ENCODE measurements at places on chromosomes 11 and 22.

GRCh38 chr11:69981119-69981784, 96.9 kb upstream of the ANO1 start:
- no peak for DNase-seq

GRCh38 chr22:16963189-16963945, 44.7 kb downstream of the GAB4 start:
- DNase-seq = no peak

DNA sequence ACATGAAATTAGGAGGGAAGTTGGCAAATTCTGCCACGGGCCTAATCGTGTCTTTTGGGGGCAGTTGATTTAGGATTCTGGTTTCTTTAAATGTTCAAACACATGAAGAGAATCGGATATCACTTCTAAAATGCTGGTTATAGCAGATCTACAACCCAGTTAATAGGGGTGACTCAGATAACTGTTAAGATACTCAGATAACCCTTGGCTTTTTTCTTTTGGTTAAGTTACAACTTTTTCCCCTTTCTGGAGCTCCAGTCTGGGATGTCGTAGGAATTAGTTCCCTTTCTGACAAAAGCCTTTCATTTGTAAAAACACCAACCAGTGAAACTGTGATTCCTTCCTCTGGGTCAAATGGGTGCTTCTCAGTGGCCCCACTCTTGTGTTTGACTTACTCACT, 976 bp downstream of the DEPDC7 start:
- DNase-seq = no peak

DNA sequence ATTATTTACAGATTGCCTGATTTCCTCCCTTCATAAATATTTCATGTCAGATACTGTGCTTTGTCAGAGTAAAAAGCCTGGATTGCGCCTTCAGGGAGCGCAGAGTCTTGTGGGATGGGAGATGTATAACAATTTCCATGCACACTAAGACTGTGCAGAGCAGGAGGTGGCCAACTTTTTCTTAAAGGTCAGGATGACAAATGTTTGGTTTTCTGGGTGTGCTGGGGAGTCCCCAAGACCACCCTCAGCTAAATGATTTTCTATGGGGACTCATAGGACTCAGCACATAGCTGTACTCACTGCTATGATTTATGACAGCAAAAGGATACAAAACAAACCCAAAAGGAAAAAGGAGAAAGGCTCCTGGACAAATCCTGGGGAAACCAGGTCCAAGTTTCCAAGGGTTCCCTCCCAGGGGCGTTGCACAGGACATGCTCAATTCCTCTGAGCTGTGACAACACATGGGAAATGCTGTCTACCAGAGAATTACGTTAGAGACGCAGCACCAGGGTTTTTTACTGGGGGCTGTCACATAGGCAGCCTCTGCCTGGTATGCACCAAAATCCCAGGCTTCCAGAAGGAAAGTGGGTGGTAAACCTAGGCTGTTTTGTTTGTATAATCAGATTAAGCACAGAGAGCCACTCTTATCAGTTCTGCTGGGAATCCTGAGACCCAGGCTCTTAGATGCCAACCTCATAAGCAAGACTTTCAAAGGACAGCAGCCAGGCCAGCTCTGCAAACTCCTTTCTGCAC, 59.1 kb downstream of the CSNK2A3 start:
- no peak for DNase-seq

DNA sequence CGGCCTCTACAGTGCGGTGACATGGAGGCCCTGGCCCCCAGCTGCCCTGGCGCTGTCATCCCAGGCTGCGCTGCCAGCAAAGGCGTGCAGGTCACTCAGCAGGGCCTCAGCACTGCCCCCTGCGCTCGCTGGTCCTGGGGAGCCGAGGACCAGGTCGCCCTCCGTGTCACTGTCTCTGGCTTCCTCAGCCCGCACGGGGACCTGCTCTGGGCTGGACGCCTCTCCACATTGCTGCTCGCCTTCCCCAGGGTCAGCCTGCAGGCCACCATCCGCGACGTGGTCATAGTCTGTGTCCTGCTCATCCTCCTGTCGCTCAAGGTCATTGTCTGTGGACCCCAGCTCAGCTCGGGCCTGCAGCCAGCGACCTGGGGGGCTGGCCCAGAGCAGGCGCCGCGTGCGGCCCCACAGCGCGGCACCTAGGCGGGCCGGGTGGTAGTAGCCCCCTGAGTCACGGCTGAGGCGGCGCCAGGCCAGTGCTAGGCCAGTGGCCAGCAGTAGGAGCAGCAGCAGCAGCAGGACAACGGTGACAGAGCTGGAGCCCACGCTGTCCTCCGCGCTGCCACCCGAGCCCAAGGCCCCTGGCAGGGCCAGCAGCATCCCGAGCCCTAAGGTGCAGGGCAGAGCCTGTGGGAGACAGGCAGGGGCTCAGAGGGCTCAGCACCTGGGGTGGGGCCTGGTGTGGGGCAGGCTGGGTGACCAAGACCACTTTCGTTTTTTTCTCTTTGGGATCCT, 1.6 kb downstream of the PTPRCAP start:
- DNase-seq = no peak

- no peak for DNase-seq
These were observed 6.5 kb downstream of the MN1 start for GRCh38 chr22:27795053-27795452.

DNA sequence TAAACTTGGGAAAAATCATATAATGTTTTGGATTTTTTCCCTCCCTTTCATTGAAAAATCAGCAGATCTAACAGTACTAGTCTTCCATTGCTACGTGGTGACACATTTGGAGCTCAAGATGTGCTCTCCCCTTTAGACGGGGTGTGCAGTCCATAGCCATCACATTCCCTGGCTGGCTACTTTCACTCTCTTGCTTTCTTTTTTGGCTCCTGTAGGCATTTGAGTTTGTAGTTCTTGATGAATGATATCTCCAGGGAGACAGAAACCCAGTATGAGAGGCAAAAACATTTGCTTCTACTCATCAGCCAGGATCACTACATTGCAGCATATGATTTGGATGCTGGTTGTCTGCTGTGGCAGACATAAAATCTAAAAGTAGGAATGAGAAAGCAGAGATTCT, 12.1 kb downstream of the CCDC81 start:
- DNase-seq = no peak

DNA sequence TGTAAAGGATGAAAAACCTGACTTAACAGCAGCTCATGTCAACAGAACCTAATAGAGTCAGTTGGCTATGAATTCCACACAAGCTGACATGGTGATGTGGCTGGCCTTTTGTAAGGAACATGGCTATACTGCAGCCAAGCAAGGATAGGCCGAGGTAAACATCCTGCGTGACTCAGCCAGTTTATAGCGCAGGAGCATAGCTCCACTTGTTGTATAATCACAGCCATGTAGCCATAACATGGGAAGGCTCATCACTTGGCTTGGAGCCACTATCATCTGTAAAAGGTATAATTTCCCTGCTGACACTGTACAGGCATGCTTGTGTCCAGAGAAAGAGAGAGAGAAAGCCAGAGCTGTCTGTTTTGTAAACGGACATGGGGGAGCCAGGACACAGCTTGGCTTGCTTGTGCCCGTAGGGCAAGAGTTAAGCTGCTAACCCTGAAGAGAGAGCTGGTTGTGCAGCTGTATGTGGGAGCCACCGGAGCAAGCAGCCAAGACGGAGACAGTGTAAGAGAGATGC, 104.4 kb upstream of the PLET1 start:
- DNase-seq = no peak

DNA sequence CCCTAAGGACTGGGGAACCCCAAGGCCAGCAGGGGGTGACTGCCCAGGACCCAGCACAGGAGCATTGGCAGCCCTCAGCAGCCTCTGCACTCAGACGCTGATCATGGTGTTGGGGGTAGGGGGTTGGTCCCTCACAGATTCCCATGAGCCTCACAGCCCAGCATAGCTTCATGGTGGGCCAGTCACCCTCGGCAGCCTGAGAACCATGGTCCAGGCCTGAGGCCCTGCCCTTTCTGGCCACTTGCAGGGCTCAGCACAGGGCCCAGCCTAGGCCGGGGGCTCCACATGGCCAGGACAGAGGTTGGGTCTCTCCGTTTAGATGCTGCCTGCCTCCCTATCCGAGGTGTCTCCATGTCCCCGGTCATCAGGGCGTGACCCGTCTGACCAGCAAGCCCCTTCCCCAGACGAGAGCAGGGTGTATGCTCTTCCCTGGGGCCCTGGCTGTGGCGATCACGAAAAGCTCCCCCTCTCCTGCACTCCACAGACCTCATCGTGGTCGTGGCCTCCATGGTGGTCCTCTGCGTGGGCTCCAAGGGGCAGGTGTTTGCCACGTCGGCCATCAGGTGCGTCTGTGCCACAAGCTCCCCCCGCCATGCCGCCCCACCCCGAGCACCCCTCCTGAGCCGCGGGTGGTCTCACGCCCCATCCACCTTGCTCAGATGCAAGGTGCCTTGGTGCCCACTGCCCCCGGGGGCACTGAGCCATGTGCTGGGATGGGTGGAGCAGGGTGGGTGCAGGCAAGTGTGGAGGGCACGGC, 126.2 kb downstream of the KCNQ1 start:
- DNase-seq = no peak

DNA sequence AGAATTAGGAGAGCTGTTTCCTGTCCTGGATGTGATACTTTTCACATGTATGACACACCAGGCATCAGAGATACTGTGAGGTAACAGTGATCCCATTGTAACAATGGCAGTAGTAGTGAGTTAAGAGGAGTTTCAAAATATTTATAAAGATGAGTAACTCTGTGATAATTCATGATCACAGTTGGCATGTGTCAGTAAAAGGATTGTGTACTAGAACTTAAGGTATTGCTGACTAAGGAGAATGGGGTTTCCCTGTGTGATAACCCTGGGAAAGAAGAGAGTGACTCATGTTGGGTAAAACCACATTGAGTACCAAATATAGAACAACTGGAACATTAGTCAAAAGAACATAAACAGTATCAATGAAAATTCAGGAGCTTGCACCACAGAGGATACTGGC, 22.9 kb upstream of the SLC5A1 start:
- DNase-seq = no peak

DNA sequence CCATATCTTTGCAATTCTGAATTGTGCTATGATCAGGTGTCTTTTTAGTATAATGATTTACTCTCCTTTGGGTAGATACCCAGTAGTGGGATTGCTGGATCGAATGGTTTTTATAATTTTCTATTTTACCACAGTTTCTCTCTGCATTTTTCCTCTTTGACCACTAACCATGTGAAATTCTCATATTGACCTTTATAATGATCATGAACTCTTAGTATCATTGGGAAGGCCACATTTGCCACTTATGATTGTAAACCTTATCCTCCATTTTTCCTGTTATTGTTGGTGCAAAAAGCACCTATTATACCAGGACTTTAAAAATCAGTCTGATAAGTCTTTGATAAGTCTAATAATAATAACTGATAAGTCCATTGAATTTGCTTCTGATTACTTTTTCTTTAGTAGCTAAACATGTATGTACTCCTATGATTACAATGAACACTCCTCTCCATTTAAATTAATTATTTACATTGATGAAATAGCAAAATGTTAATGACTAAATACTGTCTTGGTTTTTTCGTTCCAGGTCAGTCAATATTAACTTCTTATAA, 9.6 kb downstream of the NEAT1 start:
- DNase-seq = no peak

DNA sequence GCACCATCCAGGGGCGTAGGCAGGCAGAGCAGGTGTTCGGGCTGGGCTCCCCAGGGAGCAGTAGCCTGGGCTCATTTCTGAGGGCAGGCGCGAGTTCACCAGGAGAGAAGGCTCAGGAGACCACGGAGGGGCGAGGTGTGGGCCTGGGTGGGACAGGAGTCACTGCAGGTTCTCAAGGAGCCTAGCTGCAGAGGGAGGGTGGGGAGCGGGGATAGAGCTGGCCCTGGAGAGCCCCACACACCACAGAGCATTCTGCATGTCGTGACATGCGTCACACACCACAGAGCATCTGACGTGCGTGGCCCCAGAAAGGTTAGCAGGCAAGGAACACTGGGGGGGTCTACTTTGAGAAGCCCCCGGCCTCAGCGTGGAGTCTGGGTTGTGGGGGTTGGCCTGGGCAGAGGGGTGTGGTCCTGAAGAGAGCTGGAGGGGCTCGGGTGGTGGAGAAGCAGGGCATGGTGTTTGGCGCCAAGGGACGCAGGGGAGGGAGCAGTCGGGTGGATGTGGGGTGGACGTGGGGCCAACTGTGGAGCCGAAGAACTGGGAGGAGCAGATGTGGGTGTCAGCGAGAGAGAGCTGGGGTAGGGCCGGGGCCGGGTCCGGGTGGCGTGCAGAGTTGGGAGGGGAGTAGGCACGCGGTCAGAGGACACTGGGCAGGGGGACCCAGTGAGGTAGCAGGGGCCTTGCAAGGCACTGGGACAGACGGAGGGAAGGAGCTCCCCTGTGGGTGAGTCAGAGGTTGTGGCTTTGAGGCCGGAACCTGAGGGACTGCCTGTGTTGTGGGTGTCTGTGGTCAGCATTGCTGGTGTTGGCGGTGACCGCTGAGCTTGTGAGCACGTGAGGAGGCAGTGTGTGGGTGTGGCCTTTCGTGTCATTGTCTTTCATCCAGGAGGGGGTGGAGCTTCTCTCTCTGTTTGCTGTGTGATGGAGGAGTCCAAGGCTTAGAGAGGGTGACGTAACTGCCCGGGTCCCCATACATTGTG, 25.5 kb downstream of the CTTN start:
- peak; percentile 70 for DNase-seq

DNA sequence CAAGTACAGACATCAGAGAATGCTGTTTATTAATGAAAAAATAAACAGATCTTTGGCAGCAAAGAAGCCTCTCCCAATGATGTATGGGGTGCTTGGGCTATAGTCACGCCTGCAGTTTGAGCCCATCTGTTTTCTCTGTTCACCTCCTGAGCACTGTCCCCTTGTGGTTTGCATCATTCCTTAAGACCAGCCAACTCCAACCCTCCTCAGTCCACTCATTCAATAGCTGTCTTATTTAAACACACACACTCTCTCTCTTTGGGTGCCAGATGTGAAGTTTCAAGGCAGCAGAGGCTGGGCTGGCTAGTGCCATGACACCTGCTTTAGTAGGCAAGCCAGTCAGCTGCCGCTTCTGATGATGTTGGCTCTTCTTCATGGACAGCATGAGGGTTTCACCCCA, 58.1 kb downstream of the POLD3 start:
- no peak for DNase-seq

- no peak for DNase-seq
These were observed 18.5 kb downstream of the RNH1 start for GRCh38 chr11:488579-488978.

DNA sequence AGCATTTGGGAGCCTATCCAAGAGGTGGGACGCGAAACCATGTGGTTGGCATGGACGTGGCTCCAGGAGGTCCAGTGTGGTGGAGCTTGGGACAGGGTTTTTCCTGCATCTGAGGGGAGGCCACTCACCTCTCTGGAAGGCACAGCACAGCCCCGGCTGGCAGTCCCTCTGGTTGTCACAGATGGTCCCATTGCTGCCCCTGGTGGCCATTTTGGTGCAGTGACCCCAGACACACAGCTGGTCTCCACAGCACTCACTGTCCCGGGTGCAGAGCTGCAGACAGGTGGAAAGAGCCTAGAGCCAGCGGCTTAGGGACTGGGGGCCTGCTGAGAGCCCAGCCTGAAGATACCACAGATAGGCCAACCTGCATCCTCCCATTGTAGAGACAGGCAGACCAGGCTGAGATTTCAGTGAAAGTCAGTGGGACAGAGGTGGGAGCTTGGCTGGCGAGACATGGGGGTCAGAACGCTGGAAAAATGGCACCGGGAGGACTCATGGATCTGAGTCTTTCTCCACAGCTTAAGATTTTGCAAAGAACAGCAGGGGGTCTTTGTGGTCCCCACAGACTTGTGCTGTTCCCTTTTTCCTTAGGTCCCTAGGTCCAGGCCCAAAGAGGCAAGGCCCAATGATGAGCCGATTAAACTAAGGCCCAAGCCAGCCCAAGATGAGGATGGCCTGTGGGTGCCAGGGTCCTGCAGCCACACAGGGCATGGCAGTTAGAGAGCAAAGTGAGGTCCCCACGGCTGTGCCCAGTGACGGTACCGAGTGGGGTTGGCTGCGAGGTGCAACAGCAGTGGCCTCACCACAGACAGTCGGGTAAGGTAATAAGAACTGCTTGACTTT, 41.4 kb downstream of the DKK3 start:
- DNase-seq = peak; percentile 83

Data from activated T-cell treated with anti-CD3 and anti-CD28 coated beads, Interleukin-2, amount 50 U/mL, for 48 hours (primary cell).